ENCODE measurements at places on chromosomes 6 and 20. TPM values are rescaled to one million over a fixed set of nuclear protein-coding genes. Genes with fewer than 3 reads are reported as not detected.

DNA sequence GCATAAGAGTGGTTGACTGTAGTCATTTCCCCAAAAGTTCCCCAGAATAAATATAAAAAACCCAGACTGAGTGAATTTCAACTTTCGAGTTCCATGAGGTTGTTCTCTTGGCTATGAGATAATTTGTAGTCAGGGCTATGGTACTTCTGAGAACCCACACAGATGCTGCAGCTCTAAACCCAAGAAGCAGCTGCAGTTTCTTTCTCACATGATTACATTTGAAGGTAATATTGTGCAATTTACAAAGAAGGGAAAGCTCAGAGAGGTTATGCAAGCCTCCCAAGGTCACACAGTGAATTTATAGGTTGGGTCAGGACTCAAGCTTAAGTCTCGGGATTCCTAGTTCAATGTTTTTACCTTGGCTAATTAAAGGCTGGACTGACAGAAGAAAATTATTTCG lies 29.7 kb upstream of the CD93 start:
- H3K4me3 ChIP-seq: no peak overlapping the region
- H3K4me1 ChIP-seq: no peaks in the 10 kb centered on the region
- no peak overlapping the region for H3K27ac ChIP-seq

DNA sequence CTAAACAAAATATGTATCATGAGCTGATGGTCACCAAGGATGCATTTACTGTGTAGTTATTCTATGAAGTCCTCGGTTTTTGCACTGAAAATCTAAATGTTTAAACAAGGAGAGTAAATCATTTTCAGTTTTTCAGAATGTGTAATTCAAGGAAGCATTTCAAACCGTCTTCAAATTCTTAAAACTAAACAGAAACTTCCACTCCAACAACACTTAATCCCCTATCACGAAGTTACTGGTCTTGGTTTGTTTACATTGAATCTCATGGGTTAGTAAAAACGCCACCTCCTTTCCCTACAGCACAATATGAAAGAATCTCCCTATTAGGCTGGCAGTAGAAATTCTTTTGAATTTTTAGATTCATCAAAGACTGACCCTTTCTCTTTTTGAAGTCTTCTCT lies 192.9 kb downstream of the AIG1 start:
- DNase-seq: no peak
- no peaks in the 10 kb centered on the region for H3K27me3 ChIP-seq
- no peaks in the 10 kb centered on the region for H3K36me3 ChIP-seq
- H3K27ac ChIP-seq: no peak overlapping the region
- no peaks in the 10 kb centered on the region for H3K4me1 ChIP-seq
- H3K4me3 ChIP-seq: no peak overlapping the region

- no peaks in the 10 kb centered on the region for H3K36me3 ChIP-seq
- H3K4me3 ChIP-seq: no peak overlapping the region
- no peak overlapping the region for H3K27ac ChIP-seq
- DNase-seq: no peak
Measured at GRCh38 chr6:38279423-38279822, 360.3 kb downstream of the BTBD9 start.

The ASXL1 gene
- 102 TPM for total RNA-seq

- no peak for DNase-seq
- no peak overlapping the region for H3K4me3 ChIP-seq
- no peak overlapping the region for H3K27ac ChIP-seq
- H3K36me3 ChIP-seq: no peaks in the 10 kb centered on the region
- no peaks in the 10 kb centered on the region for H3K27me3 ChIP-seq
Measured at GRCh38 chr6:169807229-169807628, 55.8 kb downstream of the ERMARD start.

DNA sequence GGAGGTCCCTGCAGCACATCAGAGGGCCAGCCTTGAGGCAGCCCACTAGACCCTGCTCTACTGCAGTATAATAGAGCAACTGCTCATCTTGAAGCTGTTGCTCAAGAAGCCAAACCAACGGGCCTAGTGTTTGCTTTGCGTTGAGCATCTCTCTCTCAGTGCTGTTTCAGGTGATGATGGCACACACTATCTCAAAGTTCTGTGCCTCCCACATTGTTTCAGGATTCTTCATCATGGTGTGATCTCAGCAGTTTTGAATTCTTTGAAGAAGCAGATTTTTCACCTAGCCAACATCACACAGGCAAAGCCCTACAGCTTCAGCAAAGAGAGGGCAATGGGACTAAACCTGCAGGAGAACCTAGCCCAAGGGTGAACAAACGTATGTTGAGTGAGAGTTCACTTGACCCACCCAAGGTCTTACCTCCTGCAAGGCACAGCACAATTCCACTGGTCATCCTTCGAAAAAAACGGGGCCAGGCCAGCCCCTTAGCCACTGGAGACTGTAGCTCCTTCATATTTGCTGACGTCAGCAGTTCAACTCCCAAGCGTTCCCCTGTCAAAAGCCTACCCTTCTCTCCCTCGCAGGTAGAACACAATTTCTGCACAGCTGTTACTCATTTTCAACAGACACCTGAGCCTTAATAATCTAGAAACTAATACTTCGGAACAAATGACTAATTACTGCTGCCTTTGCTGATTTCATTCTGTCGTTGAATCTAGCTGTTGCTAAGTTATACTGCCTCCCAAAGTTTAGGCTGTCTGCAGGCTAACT lies 15.8 kb downstream of the MYB start:
- H3K27ac ChIP-seq: no peak overlapping the region
- DNase-seq: no peak
- no peaks in the 10 kb centered on the region for H3K4me1 ChIP-seq
- H3K4me3 ChIP-seq: no peak overlapping the region

DNA sequence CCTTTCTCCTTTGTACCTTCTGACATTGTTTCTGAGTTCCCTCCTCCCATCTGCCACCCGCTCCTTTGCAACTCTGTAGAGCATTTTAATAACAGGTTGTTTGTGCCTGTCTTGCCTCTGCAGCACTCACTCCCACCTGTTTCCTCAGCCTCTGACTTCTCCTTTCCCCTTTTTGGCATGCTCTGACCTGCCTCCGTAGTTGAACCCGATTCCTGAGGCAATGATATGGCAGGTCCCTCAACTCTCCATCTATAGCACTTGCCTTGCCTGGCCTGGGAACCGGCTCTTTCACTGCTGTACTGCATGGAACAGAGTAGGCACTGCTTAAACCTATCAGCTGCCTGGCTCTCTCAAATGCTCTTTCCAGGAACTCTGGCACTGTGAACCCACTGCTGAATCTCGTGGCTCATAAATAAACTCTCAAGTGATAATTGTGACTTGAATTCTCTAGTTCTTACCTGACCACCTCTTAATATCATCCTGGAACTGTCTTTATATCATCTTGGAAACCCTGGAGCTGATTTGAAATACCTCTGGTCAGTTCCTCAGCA lies 50.3 kb downstream of the UTRN start:
- no peaks in the 10 kb centered on the region for H3K4me1 ChIP-seq
- H3K27me3 ChIP-seq: no peaks in the 10 kb centered on the region
- H3K4me3 ChIP-seq: no peak overlapping the region
- no peak overlapping the region for H3K27ac ChIP-seq
- no peaks in the 10 kb centered on the region for H3K36me3 ChIP-seq

GRCh38 chr20:16096756-16097326 lies 476.4 kb downstream of the KIF16B start:
- DNase-seq: no peak
- no peak overlapping the region for H3K27ac ChIP-seq
- H3K36me3 ChIP-seq: no peaks in the 10 kb centered on the region
- H3K4me3 ChIP-seq: no peak overlapping the region
- H3K4me1 ChIP-seq: no peaks in the 10 kb centered on the region
- no peaks in the 10 kb centered on the region for H3K27me3 ChIP-seq

- H3K27ac ChIP-seq: no peak overlapping the region
- H3K4me1 ChIP-seq: no peaks in the 10 kb centered on the region
- no peak overlapping the region for H3K4me3 ChIP-seq
- no peaks in the 10 kb centered on the region for H3K27me3 ChIP-seq
- DNase-seq: no peak
Measured at GRCh38 chr20:63957690-63958441, 1.6 kb upstream of the UCKL1 start.

GRCh38 chr20:40646361-40646760 lies 42.7 kb downstream of the MAFB start:
- no peaks in the 10 kb centered on the region for H3K27me3 ChIP-seq
- H3K36me3 ChIP-seq: no peaks in the 10 kb centered on the region
- no peaks in the 10 kb centered on the region for H3K4me1 ChIP-seq

The TMEM242 gene
- 17.5 TPM for total RNA-seq

DNA sequence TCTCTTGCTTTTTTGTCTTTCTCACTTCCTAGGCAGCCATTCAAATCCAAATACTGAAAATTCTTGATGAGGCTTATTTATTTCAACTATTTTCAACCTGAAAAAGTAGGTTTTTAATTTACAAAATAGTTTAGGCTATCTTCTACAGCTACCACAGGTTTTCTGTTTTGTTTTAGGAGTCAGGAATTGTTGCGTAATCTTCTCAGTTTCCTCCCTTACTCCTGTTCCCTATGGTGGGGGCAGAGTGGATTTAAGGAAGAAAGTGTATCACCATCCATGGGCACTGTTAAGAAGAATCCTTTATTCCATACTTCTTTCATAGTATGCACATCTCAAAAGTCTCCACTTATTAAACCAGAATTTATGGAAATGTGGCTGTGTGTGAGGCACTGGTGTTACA lies 182.4 kb downstream of the KHDC1L start:
- no peaks in the 10 kb centered on the region for H3K27me3 ChIP-seq
- DNase-seq: no peak
- H3K36me3 ChIP-seq: no peaks in the 10 kb centered on the region
- no peak overlapping the region for H3K27ac ChIP-seq
- H3K4me3 ChIP-seq: no peak overlapping the region

- H3K27me3 ChIP-seq: no peaks in the 10 kb centered on the region
- H3K4me3 ChIP-seq: no peak overlapping the region
- no peak overlapping the region for H3K27ac ChIP-seq
Measured at GRCh38 chr6:82957868-82958245, 107.8 kb downstream of the UBE3D start.

- H3K4me1 ChIP-seq: no peaks in the 10 kb centered on the region
- no peaks in the 10 kb centered on the region for H3K36me3 ChIP-seq
- H3K4me3 ChIP-seq: no peak overlapping the region
Measured at GRCh38 chr6:12097791-12098190, 85.7 kb downstream of the HIVEP1 start.

The NFATC2 gene
- total RNA-seq: 13.0 TPM

GRCh38 chr6:169966312-169967181 lies 215.1 kb downstream of the ERMARD start:
- H3K27ac ChIP-seq: no peak overlapping the region
- H3K4me1 ChIP-seq: no peaks in the 10 kb centered on the region

The FERMT1 gene
- 0.39 TPM for total RNA-seq

The CST4 gene
- not detected for total RNA-seq

GRCh38 chr6:132978685-132979084 lies 164.3 kb downstream of the RPS12 start:
- no peak overlapping the region for H3K27ac ChIP-seq
- no peaks in the 10 kb centered on the region for H3K4me1 ChIP-seq
- H3K27me3 ChIP-seq: no peaks in the 10 kb centered on the region
- DNase-seq: no peak

GRCh38 chr20:3678198-3678597 lies 3.6 kb downstream of the ADAM33 start:
- no peaks in the 10 kb centered on the region for H3K27me3 ChIP-seq
- H3K4me3 ChIP-seq: no peak overlapping the region
- DNase-seq: no peak
- H3K27ac ChIP-seq: peak overlapping the region; percentile 58

The TRIM38 gene
- 24.3 TPM for total RNA-seq

- H3K27ac ChIP-seq: no peak overlapping the region
- no peak overlapping the region for H3K4me3 ChIP-seq
- no peaks in the 10 kb centered on the region for H3K4me1 ChIP-seq
- DNase-seq: no peak
Measured at GRCh38 chr6:107545763-107546162, 55.8 kb downstream of the SOBP start.

The NKX2-2 gene
- not detected for total RNA-seq

The TRDN gene
- 0.33 TPM for total RNA-seq

The HTR1E gene
- total RNA-seq: not detected

- DNase-seq: no peak
- no peaks in the 10 kb centered on the region for H3K4me1 ChIP-seq
- H3K36me3 ChIP-seq: no peaks in the 10 kb centered on the region
- no peak overlapping the region for H3K4me3 ChIP-seq
- no peaks in the 10 kb centered on the region for H3K27me3 ChIP-seq
- no peak overlapping the region for H3K27ac ChIP-seq
Measured at GRCh38 chr6:3317741-3318211, 59.0 kb downstream of the PSMG4 start.

GRCh38 chr6:20447581-20448132 lies 46.0 kb downstream of the E2F3 start:
- no peak overlapping the region for H3K27ac ChIP-seq
- H3K4me1 ChIP-seq: peaks cover 5% of the 10 kb centered on the region
- no peak for DNase-seq
- H3K27me3 ChIP-seq: no peaks in the 10 kb centered on the region
- H3K36me3 ChIP-seq: no peaks in the 10 kb centered on the region
- H3K4me3 ChIP-seq: no peak overlapping the region

DNA sequence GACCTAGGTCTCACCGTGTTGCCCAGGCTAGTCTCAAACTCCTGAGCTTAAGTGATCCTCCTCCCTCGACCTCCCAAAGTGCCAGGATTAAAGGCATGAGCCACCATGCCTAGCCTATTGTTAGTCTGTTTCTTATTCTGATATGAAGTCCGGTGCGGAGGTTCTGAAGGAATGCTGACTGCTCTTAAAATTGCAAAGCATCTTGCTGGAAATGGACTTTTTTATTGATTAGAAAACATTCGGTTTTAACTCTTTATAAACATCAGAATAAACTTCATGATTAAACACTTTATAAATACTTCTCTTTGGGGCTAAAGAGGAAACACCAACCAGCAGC lies 3.2 kb downstream of the TNFAIP3 start:
- H3K4me3 ChIP-seq: no peak overlapping the region
- no peak overlapping the region for H3K27ac ChIP-seq
- no peak for DNase-seq
- no peaks in the 10 kb centered on the region for H3K4me1 ChIP-seq
- H3K27me3 ChIP-seq: no peaks in the 10 kb centered on the region

The ENPP4 gene
- 20.4 TPM for total RNA-seq

The GINS1 gene
- 1.2 TPM for total RNA-seq

DNA sequence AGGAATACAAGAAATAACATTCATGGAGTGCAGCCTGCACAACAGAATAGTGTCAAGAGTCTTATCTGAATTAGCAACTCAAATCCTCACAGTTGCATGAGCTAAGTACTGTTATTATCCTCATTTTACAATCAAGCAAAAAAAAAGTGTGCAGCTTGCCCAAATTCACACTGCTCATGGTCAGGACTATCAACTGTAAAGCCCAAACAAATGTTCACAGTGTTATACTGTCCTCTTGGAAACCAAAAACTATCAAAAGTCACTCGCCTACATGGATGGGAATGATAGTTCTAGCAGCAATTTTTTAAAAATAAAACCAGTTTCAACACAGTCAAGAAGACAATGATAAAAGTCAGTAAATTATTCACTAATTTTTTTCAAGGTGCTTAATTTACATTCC lies 114.6 kb upstream of the HSF2 start:
- no peaks in the 10 kb centered on the region for H3K4me1 ChIP-seq
- H3K27me3 ChIP-seq: no peaks in the 10 kb centered on the region

GRCh38 chr20:60765821-60766403 lies 486.1 kb upstream of the CDH4 start:
- no peaks in the 10 kb centered on the region for H3K36me3 ChIP-seq
- no peaks in the 10 kb centered on the region for H3K27me3 ChIP-seq
- H3K4me1 ChIP-seq: no peaks in the 10 kb centered on the region
- H3K27ac ChIP-seq: no peak overlapping the region
- H3K4me3 ChIP-seq: no peak overlapping the region
